ENCODE measurements at places on chromosomes 16 and 17.
A peak's percentile ranks its signal among the peaks of the same experiment; 100 is the strongest.

GRCh38 chr17:14818469-14818868 is 446.7 kb downstream of the PMP22 start:
- no peak for DNase-seq

GRCh38 chr16:735982-736453 is 4.8 kb downstream of the CIAO3 start:
- DNase-seq = no peak

DNA sequence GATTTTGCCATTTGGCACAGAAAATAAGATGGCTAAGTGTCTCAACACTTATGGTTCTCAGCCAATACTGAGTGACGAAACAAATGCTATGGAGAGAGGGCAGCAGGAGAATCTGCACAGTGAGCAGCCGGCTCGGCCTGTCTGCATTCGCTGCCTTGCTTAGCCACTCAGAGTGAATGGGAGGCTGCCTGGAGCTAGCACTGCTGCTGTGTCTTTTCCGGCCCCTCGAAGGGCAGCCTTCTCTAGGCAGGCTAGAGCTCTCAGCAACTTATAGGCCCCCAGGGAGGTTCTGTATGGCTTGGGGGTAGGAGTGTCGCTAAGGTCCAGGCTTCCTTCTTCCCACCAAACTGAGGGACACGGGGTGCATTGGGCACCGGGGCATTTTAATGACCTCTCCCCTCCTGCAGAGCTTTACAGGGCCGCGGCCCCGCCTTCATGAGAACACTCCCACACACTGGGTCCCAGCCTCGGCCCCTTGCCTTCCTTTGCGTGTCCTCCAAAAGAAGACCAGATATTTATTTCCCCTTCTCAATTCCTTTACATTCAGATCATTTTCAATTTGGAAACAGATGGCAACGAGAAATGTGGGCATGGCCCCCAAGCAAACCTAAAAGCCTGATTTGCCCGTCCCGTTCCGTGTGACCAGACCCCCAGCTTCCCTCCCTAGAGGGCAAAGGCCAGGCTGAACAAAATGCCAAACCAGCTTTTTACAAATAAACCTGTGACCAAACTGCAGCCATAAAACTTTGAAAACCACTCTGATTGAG is 670.9 kb downstream of the TOX3 start:
- no peak for DNase-seq

DNA sequence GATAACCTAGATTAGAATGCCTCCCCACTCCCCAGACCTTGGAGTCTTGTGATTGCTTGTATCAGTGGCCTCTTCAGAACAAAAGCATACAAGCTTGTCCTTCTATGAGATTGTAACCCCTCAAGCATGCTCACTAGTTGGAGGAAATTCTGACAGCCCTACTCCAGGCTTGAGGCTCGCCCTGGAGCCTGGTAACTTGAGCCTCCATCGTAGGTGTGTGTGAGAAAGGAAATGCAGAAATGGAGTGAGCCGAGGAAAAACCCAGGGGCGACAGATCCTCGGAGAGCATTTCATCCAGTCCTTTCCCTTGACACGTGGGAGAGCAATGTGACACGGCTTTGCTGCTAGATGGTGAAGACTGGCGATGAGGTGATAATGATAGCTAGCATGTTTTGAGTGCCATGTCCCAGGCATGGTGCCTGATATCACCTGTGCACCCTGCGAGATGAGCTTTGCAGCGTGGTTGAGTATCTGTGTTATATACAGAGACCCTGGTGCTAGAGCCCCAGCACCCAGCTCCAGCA is 31.2 kb downstream of the GNAO1 start:
- no peak for DNase-seq

GRCh38 chr17:50331085-50331791 is 14.7 kb upstream of the XYLT2 start:
- no peak for DNase-seq

DNA sequence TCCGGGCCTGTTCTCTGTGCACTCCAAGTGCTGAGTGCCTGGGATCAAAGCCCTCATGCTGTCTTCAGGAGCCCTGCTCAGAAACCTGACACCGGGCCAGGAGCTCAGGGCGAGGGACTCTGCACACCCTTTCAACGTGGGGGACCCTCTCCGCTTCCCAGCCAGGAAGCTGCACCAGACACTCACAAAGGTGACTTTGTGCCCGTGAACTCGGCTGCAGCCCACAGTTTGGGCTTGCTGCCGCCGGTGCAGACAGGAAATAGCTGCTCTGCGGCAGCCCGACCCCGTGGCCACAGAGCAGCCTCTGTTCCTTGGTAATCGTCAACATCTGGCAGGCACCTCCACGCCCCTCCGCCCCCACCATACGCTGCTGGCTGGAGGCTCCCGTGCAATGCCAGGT is 93.4 kb upstream of the METRNL start:
- peak; percentile 53 for DNase-seq

GRCh38 chr16:8005096-8005860 is 585.0 kb downstream of the TMEM114 start:
- DNase-seq = no peak

DNA sequence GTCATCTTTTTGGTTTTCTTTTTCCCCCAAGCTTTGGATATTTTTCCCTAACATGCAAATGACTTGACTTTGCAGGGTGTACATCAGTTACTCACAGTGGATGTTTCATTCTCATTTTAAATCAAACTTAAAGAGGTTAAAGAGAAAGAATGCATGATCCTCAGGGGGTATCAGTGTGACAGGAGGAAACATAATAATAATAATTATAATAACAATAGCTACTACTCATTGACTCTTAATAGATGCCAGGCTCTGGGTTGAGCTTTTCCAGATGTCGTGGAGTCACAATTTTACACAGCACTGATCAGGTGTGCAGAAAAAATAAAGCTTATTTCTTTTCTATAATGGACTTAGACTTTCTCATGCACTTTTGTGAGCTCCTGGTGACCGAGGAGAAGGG is 157.2 kb upstream of the CACNG3 start:
- no peak for DNase-seq

GRCh38 chr17:80272366-80272765 is 11.7 kb downstream of the RNF213 start:
- DNase-seq = no peak

GRCh38 chr17:78524870-78525510 is 52.2 kb downstream of the DNAH17 start:
- no peak for DNase-seq

DNA sequence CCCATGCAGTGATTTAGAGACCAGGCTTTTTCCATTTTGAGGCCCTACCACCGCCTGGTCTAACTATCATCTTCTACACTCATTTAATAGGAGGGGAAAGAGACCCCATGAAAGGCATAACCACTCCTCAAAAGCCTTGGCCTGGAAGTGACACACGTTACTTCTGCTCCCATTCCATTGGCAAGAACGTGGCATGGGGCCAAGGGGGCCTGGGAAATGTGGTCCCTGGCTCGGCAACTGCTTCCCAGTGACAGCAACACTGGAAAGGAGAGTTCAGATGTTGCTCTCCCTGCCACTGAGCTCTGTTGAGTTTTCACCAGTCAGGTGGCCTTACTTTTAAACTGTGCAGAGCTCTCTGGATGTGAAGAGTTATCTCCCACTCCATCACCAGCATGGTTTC is 45.2 kb upstream of the MAP3K14 start:
- no peak for DNase-seq

- no peak for DNase-seq
These were observed 30.0 kb downstream of the SRCIN1 start for GRCh38 chr17:38575781-38576180.

- no peak for DNase-seq
These were observed 8.1 kb upstream of the DCAF7 start for GRCh38 chr17:63542218-63542545.

DNA sequence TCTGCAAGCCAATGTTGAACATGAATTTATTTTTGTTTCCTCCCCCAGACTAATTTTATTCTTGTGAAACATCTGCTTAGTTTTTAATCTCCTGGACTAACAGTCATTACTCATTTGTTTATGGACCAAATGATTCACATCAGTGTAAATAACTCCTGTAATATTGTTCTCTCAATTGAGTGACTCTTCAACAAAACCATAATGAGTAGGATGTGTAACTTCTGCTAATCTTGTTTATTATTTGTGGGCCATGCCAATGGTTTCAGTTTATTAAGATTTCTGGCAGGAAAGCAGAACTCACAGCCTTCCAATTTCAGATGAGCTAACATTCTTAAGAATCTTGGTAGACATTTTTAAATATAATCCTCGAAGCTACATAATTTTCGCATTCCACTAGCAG is 1216.3 kb upstream of the GOT2 start:
- no peak for DNase-seq

GRCh38 chr17:60142872-60143499 is 6.8 kb upstream of the CA4 start:
- peak; percentile 66 for DNase-seq

DNA sequence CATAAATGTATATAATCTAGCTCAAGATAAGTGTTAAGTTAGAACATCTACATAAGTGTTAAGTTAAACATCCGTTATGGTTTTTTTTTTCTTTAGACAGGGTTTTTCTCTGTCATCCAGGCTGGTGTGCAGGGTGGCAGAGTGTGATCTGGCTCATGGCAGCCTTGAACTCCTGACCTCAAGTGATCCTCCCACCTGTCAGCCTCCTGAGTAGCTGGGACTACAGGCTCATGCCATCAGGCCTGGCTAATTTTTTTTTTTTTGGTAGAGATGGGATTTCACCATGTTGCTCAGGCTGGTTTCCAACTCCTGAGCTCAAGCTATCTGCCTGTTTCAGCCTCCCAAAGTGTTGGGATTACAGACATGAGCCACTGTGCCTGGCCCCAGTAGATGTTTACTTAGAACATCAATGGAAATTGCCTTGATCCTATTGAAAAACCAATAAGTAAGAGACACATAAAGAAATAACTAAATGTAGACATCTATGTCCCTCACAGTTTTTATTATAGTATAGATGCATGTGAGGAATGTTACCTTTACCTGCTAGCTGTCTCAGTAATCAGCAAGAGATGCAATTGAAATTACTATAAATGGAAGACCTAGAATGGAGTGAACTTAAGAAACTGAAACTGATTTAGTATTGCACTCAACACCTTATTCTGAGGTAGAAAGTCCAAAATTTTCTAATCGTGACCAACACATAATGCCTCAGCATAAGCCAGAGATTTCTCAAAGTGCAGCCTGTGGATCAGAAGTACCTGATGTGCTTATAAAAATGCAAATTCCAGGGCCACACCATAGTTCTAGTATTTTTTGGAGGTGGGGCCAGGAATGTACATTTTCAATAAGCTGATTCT is 5.5 kb upstream of the FAM20A start:
- no peak for DNase-seq

DNA sequence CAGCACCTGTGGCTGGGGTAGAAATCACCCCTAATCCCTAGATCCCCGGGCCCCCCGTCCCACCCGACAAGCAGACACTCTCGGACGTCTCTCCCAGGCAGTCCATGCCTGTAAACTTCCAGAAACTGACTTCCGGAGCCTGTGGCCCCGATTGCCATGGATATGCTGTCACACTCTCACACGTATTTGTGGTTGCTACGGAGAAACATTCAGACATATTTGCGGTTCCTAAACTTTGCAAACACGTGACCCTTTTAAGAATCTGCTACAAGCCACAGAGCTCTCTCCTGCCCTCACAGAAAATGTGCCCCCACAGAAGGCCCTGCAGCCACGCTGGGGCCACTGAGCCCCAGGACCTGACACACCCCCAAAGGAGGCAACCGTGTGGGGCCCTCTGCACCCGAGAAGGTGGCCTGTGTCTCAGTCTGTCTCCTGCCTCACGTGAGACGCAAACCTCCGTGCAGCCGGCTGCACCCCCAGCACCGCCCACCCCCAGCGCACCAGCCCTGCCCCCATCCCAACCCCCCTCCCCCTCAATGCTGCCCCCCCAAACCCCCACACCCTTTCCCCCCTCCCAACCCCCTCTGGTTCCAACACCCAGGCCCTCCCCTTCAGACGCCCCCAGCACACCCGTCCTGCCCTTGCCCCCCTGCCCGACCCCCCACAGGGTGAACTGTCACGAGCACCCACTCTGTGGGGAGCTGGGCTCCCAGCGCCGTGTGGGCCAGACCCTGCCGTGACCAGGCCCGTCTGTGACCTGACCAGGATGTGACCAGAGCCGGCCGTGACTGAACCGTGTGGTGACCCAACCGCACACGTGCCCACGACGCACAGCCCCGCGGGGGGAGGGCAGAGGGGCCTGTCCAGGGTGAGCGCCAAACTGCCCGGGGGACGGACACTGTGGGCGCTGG is 66.3 kb upstream of the METRNL start:
- no peak for DNase-seq

DNA sequence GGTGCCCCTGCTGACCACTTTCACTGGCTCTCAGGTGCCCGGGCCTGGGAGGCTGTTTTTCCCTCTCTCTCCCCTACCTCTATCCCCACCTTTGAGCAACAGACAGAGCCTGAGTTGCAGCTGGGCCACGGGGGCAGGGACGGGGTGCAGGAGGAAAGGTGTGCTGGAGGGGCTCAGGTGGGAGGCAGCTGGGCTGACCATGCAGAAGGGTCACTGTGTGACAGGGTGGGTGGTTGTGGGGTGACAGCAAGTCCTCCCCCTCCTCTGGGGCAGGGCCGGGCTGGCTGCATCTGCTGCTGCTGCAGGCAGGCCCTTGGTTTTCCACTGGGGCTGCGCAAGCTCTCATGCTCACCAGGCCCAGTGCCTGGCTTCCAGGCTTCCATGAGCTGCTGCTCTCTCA is 6.6 kb downstream of the ZNF319 start:
- no peak for DNase-seq

DNA sequence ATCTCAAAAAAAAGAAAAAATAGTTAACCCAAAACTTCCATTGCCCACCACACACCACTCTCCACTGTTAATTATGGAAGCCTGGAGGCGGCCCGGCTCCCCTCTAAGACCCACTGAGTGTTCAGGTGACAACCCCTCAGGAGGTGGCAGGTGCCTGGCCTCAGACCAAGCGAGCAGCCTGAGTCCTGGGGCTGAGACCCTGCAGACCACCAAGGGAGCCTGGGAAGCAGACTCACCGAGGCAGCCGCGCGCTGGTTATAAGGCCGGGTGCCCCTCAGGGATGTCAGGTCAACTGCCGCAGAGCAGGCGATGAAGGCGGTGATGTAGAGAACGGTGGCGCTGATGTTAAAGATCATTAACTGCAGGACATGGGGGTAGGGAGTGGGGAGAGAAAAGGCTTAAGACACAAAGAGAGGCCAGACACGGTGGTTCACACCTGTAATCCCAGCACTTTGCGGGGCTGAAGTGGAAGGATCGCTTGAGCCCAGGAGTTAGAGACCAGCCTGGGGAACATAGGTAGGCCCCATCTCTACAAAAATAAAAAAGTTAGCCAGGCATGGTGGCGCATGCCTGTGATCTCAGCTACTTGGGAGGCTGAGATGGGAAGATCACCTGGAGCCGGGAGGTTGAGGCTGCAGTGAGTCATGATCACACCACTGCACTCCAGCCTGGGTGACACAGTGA is 13.3 kb downstream of the ARL2BP start:
- DNase-seq = no peak

GRCh38 chr16:84947996-84948850 is 63.1 kb downstream of the ZDHHC7 start:
- no peak for DNase-seq

- DNase-seq = no peak
These were observed 48.9 kb downstream of the VMP1 start for GRCh38 chr17:59756236-59756818.

- DNase-seq = no peak
These were observed 32.7 kb downstream of the COX10 start for GRCh38 chr17:14101976-14102375.

Data from CD4-positive, alpha-beta T cell treated with Interleukin-2 at 100 ng/mL for 4 hours (primary cell).